ENCODE measurements at places on chromosomes 7 and 10.
A peak's percentile ranks its signal among the peaks of the same experiment; 100 is the strongest.

- DNase-seq = no peak
Observed at GRCh38 chr10:108615576-108616320, 1307.6 kb downstream of the XPNPEP1 start.

DNA sequence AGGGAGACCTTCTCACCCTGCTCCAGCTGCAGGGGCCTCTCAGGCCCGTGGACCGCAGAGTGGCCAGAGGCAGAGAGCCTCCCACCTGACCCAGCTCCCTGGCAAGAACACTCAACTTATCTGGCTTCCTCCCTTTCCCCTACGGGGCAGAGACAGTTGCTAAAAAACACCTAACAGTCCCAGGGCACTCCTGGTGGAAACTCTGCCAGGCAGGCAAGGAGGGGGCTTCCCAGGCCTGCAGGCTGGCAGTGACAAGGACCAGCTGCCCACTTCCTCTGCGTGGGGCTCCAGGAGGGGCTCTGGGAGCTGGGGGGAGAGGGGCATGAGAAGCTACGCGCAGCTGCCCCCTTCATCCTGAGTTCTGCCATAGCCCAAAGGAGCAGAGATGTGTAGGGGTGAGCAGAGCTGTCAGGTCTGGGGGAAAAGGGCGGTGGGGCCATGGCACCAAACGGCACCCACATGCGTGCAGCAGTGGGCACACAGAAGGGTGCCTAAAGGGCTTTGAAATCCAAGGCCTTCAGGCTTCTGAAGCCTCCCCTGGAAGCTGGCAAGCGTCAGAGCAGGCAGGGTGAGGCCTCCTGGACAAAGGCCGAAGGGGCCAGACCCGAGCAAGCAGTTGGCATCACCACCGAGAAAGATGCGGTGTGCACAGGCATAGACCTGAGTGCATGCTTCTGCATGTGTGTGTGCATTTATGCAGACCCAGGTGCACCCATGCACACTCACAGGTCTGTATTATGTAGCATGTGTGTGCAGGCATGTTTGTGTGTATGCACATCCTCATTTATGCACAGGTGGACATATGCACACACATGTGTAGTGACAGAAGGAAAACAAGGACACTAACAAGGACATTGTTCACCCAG lies 14.4 kb downstream of the SPOCK2 start:
- DNase-seq = no peak

DNA sequence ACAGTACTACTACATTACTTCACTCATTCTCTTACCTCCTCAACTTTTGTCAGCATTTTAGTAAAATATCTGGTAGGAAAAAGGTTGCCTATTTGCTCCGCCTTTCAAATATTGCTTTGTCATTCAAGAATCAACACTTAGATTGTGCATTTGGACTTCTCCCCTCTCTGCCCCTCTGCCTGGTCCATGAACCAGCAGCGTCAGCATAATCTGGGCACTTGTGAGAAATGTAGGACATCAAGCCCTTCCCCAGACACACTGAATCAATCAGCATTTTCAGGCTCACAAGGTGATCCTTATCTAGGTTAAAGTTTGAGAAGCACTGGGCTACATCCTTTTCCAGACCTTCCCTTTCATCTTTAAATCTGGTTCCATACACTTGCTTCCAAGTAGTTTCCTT lies 16.3 kb downstream of the SLC13A1 start:
- no peak for DNase-seq

DNA sequence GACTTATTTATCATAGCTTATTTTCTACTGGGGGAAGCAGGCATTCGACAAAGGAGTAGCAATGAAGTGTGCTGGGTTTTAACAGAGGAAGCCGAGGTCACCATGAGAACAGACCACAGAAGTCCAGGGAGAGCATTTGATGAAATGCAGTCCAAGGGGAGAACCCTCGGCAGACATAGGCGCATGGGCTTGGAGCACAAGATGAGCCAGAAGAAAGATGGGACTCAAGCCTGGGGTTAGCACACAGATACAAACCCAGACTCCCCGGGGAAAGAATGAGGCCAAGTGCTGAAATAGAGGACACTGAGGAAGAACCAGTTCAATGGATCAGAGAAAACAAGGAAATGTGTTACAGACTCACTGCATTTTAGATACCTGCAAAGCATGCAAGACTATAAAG lies 209.5 kb downstream of the FAM107B start:
- no peak for DNase-seq

DNA sequence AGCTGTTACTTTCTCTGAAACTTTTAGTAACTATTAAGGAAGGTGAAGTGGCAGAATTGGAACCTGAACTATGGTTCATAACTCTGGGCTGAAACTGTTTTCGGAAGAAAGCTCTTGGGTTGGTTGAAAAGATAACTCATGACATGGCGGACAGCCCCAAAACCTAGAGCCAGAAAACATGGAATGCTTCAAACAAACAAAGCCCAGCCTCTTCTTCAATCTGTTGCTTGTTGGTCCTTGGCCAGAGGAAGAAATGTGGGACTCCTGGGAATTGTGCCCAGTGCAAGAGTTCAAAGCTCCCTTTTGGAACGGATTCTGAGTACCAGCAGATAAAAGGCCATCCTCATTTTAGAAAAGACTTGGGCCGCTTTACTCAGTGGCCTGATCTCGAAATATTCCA lies 52.9 kb upstream of the CACNB2 start:
- no peak for DNase-seq

DNA sequence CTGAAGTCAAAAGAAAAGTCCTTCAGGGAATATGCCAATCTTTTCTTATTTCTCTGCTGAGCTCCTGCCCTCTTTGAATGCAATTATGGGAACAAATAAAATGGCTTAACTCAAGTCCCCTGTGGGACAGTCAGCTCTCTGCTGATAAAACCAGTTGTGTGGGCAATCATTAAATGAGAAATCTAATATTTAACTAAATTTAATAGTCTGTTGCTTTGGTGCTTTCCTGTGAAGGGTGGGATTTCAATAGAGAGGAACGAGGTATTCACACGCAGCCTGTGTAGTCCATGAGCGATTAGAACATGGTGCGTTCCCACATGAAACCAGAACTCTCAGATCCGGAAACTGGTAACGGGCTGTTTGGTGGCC lies 138.4 kb downstream of the PAXIP1 start:
- DNase-seq = no peak

GRCh38 chr10:29392376-29393021 lies 103.6 kb downstream of the LYZL1 start:
- DNase-seq = peak; percentile 19

DNA sequence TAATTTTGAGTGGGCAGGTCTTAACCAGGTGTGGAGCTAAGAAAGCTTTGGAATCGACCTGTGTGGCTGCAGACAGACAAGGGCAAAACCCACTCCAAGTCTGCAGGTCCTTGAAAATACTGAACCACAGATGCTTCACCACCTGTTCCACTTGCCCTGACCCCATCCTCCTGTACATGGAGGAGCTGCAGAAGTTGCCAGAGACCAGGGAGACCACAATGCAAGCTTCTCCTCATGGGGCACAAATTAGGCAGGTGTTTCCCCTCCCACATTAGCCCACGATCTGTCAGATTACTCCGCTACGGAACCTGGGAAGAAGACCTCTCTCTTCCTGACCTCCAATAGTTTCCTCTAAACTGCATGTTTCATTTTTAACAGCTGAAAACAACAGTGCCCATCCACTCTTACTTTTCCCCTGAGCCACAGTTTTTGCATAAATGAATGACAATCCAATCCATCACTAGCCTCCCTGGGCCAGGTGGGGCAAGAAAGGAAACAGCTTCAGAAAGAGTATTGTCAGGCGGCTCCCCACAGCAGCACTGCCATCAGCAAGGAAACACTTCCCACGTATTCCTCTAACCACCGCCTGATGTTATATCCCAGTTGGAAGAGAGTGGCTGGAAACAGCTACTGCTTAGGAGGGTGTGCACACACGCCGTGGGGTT lies 141.6 kb downstream of the PRKAG2 start:
- no peak for DNase-seq

GRCh38 chr10:22903694-22904093 lies 24.2 kb upstream of the ARMC3 start:
- DNase-seq = no peak

DNA sequence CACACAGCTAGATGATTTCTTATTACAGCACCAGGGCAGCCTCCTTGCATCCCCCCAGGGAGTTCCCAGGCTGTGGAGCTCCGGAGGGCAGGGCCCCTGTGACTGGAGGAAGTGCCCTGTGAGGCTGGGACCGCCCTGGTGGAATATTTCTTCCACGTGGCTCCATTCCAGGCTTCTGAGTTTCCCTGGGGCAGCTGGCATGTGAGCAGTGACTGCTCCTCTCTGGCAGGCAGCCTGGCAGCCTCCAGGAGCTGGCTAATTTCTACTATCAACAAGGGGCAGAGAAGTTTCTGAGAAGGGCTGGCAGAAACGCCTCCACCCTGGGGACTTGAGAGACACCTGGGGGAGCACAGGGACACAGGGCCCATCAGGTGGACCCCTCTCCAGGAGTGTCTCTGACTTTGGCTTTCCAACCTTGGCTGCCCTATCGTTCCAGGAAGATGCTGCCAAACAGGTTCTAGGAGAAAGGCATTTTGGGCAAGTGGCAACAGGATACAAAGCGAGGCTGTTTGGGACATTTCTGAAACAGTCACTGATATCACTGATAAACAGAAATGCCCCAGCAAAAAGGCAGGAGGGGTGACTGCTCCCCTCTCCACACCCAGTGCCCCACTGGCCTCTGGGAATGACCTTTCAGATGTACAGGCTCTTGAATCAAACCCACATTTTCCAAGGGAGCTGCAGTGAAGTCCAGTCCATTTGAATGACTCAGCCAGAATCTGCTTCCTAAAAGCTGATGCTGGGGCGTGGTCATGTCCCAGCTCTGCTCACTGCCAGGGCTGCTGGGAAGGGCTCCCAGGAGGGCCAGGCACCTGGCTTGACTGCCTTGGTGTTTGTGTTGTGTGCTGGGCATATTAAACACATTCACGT lies 16.1 kb downstream of the MYOF start:
- no peak for DNase-seq

DNA sequence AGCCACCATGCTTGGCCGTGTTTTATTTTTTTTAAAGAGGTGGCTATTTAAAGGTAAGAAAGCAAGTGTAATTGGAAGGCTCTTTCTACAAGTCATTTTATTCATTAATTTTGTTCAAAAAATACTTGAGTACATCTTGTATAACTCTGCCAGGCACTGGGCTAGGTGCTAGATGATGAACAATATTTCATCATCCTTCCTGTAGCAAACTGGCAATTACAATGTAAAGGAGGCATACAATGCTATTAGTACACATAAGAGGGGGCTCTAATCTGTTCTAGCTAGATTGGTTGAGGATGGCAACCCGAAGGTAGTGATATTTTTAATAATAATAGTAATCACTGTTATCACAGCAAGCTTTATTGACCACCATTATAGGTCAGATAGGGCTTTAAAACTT lies 215.5 kb upstream of the KLF14 start:
- DNase-seq = no peak

DNA sequence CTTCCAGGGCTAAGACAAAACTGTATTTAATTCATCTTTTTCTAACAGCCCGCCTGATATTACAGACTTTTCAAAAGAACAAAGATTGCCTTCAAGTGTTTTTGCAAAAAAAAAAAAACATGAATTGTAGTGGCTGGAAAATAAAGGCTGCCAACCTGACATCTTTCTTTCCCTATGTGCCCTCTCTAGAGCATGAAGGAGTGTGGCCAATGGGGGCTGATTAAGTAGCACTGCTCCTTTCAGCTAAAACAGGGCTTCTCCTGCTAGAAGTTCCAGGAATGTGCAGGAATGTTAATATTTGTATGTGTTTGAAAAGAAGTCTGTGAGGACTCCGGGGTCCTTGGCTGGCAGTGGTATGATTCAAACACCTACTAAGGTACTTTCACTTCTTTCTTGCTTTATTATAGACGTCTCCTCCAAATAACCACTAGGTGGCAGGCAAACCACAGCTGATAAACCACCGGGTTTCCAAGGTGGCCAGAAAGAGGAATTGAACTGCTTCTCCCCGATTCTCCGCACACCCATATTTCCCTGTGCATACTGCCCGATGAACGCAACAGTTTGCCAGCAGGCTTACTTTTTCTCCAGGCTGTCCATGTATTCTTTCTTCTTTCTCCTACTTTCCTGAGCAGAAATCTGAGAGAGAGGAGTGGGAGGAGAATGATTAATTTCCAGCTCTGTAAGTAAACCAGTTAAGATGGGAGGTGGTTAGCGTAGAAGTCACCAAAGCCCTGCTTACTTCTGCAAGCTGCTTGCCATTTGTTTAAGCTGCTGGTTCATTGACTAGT lies 56.8 kb upstream of the DGKI start:
- peak; percentile 65 for DNase-seq

DNA sequence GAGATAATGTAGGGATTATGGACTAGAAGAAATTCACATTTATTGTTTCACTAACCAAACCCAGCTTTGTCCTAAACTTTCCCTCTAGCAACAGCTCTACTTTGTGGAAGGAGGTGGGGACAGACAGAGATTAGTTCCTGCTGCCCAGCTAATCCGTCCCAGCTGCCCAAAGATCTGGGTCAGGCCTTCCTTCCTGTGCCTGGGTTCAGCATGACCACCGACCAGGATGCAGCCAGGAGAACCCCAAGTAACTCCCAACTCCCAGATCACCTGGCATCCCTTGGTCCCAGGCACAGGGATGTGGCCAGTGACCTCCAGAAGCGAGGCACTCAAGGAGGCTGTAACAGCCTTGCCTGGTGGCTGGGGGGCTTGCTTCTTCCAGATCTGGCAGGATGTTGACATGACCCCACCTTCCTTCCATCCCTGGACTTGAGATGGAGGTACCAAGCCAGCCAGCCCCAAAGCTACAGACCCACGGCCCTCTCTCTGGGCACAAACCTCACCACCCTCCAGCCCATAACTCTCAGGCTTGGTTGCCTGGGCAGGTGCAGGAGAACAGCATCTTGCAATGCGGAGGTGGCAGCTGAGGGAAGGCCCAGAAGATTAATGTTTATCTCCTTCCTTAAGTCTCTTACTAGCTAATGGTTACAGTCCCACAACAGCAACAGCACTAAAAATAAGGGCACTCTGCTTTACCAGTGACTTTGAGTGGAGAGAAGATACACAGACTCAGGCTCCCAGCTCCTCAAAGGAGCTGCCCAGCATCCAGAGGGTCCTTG lies 11.1 kb downstream of the CAMK2G start:
- no peak for DNase-seq

GRCh38 chr7:116706668-116707126 lies 34.7 kb downstream of the MET start:
- no peak for DNase-seq

GRCh38 chr10:31929261-31930022 lies 811 bp upstream of the ARHGAP12 start:
- DNase-seq = no peak

DNA sequence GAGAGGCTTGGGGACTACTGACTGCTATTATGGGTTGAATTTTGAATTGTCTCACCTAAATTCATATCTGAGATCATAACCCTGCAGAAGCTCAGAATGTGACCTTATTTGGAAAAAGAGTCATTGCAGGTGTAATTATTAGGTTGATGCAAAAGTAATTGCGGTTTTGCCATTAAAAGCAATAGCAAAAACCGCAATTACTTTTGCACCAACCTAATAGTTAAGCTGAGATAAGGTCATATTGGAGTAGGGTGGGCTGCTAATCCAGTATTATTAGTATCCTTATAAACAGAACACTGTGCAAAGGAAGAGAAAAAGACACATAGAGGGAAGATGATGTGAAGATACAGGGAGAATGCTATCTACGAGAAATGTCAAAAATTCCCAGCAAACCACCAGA lies 82.3 kb downstream of the AOAH start:
- DNase-seq = no peak
